ENCODE measurements at places on chromosomes 2 and 18. TPM values are rescaled to one million over a fixed set of nuclear protein-coding genes. Genes with fewer than 3 reads are reported as not detected.

BCL11A gene
- 30.9 TPM for total RNA-seq

NEB gene
- 212 TPM for total RNA-seq

MARS2 gene
- 4.9 TPM for total RNA-seq

UGT1A3 gene
- not detected for total RNA-seq

NT5DC4 gene
- total RNA-seq, result not detected

CD207 gene
- total RNA-seq, result 5.3 TPM

COPS9 gene
- 88.1 TPM for total RNA-seq

ABHD1 gene
- 0.10 TPM for total RNA-seq

AQP12A gene
- not detected for total RNA-seq

DUSP11 gene
- total RNA-seq, result 41.3 TPM

VIL1 gene
- 0.10 TPM for total RNA-seq

TUBA3D gene
- total RNA-seq, result not detected

MEIS1 gene
- total RNA-seq, result 28.4 TPM

GRCh38 chr2:67616749-67617148, 219.6 kb downstream of the ETAA1 start:
- DNase-seq, result peak; percentile 85

- no peak for DNase-seq
These were observed 4.6 kb downstream of the SNED1 start for GRCh38 chr2:241003047-241003360.

- DNase-seq, result no peak
These were observed 347.8 kb downstream of the ALK start for GRCh38 chr2:29573612-29574011.

DNA sequence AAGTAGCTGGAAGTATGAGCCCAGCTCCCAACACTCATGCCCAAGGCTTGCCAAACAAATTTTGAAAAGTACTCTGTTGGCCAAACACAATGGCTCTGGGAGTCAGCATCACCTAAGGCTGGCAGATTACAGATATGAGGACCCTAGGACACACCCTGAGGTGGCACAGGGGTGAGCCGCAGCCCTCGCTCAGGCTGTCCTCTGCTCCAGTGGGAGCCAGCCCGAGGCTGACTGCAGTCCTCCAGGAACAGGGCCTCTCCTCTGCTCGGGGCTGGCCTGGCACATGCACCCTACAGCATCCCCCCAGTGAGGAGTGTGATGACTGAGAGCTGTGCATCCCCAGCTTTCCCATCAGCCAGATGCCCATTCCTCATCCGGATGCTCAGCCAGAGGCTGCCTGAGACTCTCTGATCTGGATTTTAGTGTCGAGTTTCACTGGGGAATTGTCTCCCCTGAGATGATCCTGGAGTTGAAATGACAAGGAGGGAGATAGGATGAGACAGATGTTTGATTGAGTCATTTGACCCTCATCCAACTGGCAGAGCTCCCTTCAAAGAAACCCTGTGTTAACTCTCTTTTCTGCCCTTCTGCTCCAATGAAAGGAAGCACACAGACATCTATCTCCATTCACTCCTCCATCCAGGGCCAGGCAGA, 269.3 kb upstream of the NCKAP5 start:
- DNase-seq, result peak; percentile 7

- DNase-seq, result no peak
These were observed 22.3 kb upstream of the ERICH2 start for GRCh38 chr2:170747921-170748320.

- no peak for DNase-seq
These were observed 469.0 kb upstream of the POU3F3 start for GRCh38 chr2:104384961-104385360.

GRCh38 chr2:97911206-97911921, 84.4 kb downstream of the TMEM131 start:
- no peak for DNase-seq

DNA sequence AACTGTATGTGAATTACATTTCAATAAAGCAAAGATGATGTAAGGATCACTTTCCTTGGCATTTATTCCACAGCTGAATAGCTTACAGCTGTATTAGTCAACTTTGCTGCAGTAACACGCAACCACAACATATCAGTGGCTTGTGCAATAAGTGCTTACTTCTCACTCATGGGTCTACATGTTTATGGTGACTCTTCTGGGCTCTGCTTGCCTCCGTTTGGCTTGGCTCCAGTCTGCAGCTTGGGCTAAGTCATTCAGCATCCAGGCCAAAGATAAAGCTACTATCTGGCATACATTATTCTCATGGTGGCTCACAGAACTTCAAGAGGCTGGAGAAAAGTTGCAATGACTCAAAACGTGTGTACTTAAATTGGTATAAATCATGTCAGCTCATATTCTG, 355.0 kb downstream of the RNF144A start:
- no peak for DNase-seq

GRCh38 chr18:58536202-58536516, 92.7 kb downstream of the ALPK2 start:
- DNase-seq, result no peak

DNA sequence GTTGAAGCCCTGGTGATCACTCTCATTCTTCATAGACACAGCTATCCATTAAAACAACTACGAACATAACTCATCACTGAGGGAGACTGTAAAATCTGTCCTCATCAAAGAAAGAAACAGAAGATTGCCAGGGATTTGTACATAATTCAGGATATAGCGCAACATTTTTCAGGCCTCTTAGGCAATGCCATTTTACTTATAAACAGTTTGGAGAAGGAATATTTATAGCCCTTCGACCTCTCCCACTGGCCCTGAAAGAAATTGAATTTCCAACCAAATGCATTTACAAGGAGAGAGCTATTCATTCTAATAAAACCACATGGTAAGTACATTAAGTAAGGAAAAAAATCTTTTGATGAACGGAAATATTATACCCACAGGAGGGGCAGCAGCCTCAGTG, 295.0 kb downstream of the RAD51AP2 start:
- no peak for DNase-seq

GRCh38 chr2:79512442-79513401, at the start of gene CTNNA2:
Gene CTNNA2, plus strand, starts transcription at chr2:79513051.
- no peak for DNase-seq

GRCh38 chr2:122610948-122611609, 855.6 kb downstream of the TSN start:
- no peak for DNase-seq

- no peak for DNase-seq
These were observed 44.9 kb downstream of the PARD6G start for GRCh38 chr18:80202264-80202998.

DNA sequence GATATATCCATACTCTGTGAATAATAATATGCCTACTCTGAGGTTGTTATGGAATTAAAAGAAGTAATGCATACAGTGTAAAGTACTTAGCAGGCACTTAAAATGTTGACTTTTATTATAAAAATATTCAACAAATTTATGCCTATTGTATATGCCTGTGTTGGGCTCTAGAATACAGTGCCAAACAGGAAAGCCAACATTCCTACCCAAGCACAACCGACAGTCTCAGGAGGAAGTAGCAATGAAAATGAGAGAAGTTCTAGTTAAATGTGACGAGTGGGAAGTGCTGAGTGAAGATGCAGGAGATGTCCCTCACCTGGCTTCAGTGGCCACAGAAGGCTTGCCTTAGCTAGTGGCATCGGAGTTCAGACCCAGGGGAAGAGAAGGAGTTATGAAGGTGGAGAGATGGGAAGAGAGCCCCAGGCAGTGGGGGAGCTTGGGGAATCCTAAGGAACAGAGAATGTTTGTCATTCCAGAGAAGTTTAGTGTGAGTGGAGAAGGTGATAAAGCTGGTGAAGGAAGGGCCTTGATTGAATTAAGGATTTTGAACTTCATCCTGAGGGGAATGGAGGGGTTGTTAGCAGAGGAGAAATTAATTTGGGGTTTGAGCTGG, 105.4 kb upstream of the CNGA3 start:
- DNase-seq, result no peak

DNA sequence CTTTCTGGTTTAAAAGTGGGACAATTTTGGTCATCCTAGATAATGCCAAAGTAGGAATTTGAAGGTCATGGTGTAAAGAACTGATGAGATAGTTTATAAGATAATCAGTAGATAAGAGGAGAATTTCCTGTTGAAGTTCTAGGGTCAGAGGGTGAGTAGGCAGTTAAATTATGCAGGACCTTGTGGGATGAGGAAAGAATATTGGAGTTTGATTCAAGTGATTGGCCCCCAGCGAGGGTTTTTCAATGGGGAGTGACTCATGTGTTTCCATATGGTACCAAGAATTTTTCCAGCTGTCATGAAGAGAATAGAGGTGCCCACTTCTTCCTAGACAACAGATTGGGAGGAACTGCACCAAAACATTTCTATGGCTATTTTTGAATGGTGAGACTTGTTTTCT, 940.2 kb upstream of the ZEB2 start:
- no peak for DNase-seq

- no peak for DNase-seq
These were observed 26.2 kb downstream of the LBH start for GRCh38 chr2:30257266-30258214.

GRCh38 chr2:140861666-140862065, 1269.2 kb downstream of the LRP1B start:
- DNase-seq, result no peak

- DNase-seq, result no peak
These were observed 39.7 kb downstream of the DHX57 start for GRCh38 chr2:38835990-38836389.

DNA sequence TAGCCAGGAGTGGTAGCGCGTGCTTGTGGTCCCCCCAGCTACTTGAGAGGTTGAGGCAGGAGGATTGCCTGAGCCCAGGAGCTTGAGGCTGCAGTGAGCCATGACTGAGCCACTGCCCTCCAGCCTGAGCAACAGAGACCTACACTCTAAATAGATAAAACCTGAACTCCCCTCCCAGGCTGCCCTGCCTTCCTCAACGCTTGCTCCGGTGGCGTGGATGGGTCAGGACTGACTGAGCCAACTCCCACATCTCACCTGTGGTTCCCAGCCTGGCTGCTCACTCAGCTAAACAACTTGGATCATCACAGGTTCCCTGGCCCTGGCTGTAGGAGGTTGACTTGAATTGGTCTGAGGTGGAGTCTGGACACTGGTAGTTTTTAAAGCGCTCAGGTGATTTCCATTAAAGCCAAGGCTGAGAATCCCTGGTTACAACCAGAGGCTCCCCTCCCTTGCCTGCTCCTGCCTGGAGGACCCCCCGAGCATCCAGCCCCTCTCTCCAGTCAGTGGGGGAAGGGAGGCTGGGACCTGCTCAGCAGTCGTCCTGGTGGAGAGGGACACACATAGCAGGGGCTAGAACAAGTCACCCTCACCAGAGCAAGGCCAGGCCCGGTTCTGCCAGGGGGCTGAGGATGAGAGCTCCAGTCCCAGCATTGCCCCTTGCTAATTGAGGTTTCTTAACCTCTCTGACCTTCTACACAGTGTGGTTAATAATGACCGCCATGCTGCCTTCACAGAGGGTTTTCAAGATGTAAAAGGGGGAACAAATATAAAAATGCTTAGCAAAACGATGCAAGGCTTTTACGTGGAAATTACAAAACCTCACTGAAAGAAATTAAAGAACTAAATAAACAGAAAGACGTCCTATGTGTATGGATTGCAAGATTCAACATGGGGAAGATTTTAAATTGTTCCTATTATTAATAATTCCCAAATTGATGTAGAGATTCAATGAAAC, 46.9 kb upstream of the TAF1B start:
- no peak for DNase-seq

GRCh38 chr2:8421658-8422449, 260.0 kb upstream of the ID2 start:
- DNase-seq, result no peak

- peak; percentile 50 for DNase-seq
These were observed 582 bp upstream of the RAB31 start for GRCh38 chr18:9707381-9708056.

DNA sequence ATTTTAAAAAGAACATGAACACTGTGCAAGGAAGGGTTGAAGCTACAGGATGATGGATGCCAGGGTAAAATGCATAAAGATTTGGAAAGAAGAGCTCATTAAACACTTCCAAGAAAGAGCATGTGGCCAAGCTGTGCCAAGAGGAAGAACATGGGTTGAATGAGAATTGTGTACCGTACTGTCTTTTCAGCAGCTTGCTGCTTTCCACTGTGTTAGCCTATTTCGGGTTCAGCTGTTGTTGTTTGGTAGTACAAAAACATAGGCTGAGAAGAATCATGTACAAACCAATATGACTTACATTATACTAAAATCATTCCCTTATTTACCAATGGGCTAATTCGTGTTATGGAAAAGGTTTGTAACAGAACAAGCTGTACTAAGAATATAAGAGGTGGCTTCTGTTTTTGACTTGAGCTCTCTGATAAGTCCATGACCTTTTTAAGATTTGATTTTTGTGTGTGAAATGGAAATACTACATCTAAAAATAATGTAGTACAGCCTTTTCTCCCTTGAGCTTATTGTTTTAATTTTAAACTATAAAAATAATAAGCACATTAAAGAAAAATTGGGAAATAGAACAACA, 188.3 kb upstream of the STON1 start:
- DNase-seq, result no peak
